ENCODE measurements at places on chromosomes 5 and 9. TPM values are rescaled to one million over a fixed set of nuclear protein-coding genes. Genes with fewer than 3 reads are reported as not detected.

DNA sequence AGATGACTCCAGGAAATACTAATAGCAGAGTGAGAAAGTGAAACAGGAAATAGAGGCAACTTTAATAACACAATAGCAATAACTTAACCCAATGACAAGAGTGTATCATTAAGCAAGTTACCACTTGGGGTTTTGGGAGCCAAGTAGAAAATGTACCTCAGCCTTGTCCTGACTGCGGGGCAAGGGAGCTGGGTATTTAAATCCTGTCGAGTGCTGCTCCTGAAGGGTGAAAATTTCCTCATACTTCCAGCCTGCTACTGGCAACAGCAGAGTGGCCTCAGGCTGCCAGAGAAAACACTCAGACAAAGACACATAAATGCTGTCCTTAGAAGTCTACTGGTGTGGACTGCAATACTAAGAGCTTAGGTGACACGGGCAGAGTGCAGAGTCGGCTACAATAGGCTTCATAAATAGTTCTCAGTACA lies 112.5 kb upstream of the EMB start:
- no peak for DNase-seq

- no peak for DNase-seq
Measured at GRCh38 chr5:135592312-135593045, 13.7 kb upstream of the CXCL14 start.

DNA sequence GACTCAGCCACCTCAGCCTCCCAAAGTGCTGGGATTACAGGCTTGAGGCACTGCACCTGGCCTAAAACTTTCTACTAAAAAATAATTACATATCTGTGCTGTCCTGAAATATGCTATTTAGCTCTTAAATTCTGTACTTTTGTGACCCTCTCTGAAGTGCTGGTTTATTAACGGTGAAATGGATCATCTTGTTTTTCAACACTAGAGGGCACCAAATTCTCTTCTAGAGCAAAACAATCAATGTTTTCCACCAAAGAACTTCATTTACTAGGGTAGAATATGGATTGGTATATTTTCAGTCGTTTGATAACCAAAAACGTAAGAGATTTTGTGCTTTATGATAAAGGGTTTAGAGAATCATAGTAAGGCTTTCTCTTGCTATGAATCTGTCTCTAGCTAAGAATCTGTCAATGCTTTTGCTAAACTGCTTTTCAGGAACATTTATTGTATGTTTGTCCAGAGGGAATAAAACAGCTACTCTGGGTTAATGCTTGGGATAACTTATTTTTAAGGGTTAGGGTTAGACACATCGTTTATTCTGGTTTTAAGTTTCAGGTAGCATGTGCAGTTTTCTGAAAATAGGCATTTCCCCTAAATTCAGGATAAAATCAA lies 63.6 kb downstream of the RNF180 start:
- DNase-seq: no peak

DNA sequence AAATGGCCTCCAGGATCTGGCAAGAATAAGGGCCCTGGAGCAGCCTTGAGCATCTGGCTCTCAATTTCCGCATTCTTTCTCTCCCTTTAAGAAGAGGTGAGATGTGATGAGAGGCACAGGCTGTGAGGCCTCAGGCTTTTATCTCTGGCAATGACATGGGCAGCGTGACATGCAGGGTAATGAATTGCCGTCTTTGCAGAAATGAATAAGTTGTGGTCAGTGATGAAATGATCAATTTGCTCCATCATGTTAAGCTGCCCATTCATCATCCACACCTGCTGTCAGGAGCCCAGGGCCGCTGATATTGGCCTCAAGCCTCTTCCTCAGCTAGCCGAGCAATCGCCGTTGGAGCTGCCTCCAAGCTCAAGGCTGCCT lies 265.3 kb downstream of the TRIM32 start:
- no peak for DNase-seq

DNA sequence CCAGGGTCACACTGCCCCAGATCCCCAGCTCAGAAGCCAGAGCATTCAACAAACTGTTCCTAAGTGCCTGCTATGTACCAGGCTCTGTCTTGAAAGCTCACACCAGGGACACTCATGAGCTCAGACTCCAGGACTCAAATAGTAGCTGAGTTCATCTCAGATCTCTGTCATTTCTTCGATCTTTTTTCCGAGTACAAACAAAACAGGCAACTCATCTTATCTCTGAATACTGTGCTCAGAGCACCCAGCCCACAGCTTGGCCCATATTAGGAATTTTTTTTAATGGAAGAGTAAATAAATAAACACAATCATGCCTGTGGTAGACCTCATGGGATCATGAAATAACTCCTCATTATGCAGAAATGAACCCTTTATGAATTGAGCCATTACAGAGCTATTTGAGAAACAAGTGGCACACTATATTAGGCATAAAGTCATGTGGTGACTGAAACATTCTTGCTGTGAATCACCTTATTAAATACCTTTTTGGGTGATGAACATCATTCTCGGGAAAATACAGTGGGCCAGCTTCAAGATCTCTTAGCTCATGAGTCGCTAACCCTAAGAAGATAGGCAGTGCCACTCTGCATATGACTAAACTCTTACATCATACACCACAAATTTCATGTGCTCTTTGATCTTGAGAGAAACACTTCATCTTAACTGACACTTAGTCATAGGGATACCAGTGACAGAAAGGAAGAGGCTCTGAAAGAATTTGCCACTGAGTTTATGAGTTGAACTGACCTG lies 9.9 kb downstream of the SH3RF2 start:
- DNase-seq: no peak

DNA sequence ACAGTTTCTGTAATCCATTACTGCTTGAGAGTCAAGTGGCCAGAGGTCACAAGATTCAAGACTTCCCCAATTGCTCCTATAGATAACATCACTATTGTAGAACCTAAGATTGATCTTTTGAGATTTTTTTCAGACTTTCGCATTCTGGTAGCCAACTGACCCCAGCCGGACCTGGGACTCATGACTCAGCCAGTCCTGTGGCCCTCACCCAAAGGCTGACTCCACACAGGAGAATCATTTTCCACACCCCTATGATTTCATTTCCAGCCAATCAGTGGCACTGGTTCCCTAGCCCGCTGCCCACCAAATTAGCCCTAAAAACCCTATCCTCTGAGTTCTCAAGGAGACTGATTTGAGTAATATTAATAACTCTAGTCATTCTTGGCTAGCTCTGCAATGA lies 36.2 kb downstream of the TARS1 start:
- DNase-seq: no peak

- no peak for DNase-seq
Measured at GRCh38 chr9:115036691-115037090, 81.3 kb downstream of the TNC start.

DNA sequence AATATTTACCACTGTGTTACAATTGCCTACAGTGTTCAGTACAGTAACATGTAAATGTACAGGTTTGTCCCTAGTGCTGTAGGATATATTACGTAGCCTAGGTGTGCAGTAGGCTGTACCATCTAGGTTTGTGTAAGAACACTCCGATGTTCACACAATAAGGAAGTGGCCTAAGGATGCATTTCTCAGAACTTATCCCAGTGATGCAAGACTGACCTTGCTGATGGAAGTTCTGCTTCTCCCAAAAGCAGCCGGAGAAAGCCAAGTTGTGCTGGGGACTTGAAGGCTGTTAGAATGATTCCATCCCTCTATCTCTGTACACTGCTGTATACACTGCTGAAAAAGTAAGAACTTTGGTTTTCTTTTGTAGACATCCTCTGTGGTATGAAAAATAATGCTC lies 21.6 kb downstream of the NEUROG1 start:
- no peak for DNase-seq

DNA sequence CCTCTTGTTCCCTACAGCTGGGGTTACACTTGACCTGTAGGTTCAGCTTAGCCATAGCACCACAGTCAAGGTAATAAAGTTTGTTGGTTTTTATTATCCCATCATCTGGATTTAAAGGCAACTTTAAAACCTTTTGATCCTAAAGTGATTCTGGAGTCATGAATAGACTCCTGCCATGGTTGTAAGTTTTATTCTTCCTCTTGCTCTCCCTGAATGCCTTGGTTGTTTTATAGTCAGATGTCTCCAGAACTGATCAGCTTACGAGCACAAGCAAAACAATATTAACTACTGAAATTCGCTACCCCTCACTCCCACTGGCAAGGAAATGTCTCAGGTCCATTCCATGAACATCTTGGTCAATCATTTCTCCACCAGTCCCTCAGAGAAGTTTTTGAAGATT lies 1328.6 kb downstream of the PTPRD start:
- no peak for DNase-seq

DNA sequence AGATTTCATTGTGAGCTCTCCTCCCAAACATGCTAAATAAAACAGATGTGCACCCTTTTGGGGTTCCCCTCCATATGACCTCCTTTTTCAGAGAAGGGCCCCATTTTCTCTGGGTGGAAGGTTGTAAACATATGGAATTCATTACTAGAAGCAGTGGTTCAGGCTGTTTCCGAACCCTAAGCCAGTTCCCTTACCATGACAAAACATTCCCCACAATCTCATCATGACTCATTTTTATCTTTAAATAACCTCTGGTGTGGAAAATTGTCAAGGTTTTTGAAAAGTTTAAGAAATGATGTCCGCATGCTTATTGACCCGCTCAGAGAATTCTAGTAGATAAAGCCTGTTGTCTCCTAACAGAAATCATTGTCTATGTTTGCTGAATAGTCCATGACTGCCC lies 127.3 kb upstream of the PIK3R1 start:
- DNase-seq: no peak

GRCh38 chr5:96016216-96016615 lies 54.6 kb upstream of the ELL2 start:
- no peak for DNase-seq

CCDC183 gene
- 1.6 TPM for total RNA-seq

AP3B1 gene
- 21.3 TPM for total RNA-seq

MAMDC2 gene
- total RNA-seq: 10.8 TPM

BTF3 gene
- total RNA-seq: 391 TPM

CBY3 gene
- not detected for total RNA-seq

ANKRA2 gene
- total RNA-seq: 14.4 TPM

ADAMTS16 gene
- not detected for total RNA-seq

C9orf50 gene
- not detected for total RNA-seq

SMU1 gene
- 15.2 TPM for total RNA-seq
